Fibroblast of upper back skin (primary cell): ENCODE measurements at places on chromosomes 2 and 18.

DNA sequence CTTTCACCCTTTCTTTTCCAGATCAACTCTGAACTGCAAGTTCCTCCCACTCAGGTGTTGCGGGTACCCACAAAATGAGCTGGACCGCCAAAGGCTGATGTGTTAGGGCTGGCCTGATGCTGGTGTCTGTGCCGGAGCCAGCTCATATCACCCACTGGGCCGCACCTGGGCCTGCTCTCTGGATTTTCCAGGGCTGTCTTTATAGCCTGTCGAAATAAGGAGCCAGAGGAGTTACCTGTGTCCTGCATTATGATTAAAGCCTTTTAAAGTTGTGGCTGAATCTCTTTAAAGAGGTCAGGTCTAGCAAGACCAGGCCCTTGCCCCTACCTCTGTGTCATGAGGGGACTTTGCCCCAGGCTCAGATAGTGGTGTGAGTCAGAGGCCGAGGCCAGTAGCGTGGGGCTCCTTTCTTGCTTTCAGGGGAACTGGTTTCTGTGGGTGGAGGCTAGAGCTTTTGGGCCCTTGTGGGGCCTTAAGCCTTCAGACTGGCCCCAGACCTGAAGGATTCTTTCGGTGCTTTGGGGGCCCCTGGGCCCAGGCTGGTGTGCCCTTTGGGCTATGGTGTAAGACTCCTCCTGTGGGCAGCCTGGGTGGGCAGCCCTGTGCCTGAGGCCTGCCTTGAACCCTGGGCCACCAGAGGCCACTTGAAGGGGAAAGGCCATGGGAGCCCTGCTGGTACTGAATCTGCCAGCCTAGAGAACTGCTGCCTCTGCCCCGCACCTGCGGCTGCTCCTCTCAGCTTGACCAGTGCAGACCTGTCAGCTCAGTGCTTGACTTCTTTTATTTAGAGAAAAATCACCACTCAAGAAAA, 21.3 kb downstream of the OTOF start:
- DNase-seq: no peak

DNA sequence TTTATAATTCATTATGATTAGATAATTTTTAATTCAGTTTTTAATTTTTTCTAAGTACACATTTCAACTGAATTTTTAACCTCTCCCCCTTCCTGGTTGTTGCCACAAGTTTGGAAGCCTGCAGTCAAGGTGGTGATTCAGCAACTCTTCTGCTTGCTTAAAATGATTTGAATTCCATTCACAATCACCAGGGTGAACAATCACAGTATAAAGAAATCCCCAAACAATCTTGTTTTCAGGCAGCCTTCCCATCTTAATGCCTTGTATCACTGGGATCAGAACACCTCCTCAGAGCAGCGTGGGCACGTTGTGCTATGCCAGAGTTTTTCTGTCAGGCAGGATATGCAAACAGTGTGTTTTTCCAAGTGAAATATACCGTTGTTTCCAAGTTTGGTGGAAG, 46.7 kb upstream of the BARD1 start:
- DNase-seq: peak; percentile 26

DNA sequence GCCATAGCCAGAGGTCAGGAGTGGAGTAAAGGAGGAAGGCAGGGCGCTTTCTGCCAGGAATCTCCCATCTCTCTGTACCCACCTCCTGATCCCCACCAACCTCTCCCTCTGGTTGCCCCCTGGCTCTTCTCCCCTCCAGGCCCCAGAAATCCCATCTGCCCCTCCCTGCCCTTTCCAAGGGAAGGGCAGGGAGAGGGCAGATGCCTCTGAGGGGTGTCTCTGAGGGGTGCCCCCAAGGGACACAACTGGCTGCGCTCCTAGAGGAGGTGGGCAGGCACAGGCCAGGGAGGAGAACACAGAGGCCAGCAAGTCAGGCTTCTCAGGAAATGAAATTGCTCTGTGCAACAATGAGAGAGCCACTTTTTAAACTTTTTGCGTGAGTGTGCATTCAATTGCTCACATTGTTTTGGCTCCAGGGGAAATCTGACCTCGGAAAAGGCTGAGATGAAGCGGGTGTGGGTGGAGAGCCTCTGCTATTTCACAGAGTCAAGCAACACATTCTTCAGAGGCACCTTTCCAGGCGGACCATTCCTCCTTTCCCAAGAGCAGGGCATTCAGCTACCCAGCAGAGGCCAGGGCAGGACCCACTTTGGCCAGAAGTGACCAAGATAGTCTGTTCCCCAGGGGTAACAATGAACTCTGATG, 125.5 kb downstream of the SMAD7 start:
- DNase-seq: peak; percentile 46

GRCh38 chr18:30234755-30235154, 807.8 kb downstream of the DSC3 start:
- DNase-seq: no peak

- DNase-seq: peak; percentile 58
Observed at GRCh38 chr18:61842146-61842545, 50.7 kb downstream of the RNF152 start.

GRCh38 chr18:26519114-26519513, 29.2 kb downstream of the KCTD1 start:
- no peak for DNase-seq

DNA sequence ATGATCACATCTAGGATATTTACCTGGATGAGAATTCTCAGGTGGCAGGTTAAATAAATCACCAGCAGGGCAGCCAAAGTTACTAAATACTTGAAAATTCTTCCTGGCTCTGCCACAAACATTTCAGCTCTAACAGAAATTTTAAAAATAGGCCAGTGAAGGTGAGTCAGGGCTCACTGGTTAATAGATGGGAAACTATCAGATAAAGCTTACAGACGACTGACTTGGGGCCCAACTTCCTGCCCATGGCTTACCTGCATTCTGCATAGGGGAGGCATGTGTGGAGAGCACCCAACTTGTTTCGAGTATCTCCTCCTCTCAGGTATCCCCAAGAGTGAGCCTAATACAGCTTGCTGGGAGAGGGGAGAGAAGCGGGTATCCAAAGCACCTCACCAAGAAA, 57.8 kb downstream of the SPRED2 start:
- DNase-seq: no peak

GRCh38 chr2:202636213-202636513, 1.4 kb downstream of the FAM117B start:
- no peak for DNase-seq

DNA sequence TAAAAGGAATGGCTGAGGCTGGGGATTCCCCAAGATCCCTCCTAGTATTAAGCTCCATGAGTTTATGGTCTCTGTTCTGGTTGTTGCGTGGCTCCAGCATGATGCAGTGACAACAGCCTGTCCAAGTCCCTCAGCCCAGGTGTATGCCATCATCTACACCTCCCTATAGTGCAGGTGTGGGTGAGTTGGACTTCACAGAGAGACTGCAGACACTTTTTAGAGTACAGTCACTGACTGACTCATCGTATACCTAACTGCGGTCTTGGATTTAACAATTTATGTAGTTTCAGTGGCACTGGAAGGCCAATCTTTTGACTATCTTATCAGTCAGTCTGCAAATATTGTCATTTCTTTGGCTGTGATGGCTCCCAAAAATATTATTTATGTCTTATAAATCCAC, 415.0 kb downstream of the TMX3 start:
- DNase-seq: no peak

- no peak for DNase-seq
Observed at GRCh38 chr18:78021196-78021595, 771.5 kb downstream of the GALR1 start.

DNA sequence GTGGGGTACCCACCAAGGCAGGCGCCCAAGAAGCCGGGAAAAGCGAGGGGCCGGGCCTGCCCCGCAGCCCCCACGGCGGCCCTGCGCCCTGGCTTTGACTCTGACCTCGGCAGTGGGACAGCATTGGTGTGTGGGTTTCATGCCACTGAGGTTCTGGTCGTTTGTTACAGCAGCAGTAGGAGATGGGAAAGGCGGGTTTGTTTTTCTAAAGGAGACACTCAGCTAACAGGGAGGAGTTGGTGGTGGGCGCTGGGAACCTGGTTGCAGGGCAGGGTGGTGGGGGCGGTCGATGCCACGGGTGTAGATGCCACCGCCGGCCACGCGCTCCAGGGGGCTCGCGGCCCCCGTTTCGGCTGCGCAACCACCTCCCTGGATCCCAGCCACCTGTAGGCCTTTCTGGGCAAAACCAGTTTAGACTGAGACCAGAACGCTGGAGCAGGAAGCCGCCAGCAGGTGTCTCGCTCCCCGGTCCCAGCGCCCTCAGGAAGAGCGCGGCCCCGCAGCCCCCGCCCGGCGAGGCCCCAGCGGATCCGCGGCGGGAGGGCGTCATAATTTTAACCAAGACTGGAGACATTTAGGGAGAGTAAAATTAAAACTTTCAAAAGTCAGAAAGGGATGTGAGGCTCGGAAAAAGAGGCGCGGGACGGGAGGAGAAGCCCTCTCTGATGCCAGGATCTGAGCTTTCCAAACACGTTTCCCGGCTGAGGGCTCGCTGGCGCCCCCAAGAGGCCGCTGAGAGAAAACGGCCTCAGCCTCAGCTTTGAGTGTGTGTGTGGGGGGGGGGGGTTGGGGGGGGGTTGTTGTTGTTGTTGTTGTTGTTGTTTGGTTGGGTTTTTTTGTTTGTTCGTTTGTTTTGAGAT, 17.4 kb downstream of the CIDEA start:
- peak; percentile 78 for DNase-seq

DNA sequence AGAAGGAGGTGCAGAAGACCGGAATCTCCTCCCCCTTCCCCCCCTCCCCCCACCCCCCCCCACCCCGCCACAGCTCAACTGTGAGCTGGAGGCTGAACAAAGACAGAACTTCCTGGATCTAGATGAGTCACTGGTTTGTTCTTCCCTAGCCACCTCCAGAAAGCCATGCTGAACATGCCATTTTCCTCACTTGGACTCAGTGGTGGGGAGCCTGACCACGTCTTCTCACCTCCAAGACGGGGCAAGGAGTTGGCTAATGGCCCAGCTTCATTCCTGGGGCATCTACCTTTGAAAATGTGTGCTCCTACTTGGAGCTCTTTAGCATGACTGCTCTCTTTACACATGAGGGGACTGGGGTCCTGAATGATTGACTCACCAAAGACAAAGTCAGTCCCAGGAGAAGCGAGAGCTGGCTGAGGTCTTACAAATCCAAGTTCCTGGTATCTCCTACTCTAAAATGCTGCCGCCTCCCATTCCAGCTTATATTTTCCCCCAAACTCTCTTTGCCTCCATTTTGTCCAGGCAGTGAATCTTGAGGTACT, 22.6 kb upstream of the FZD5 start:
- DNase-seq: peak; percentile 78

GRCh38 chr18:136433-136832, 21.9 kb upstream of the USP14 start:
- no peak for DNase-seq

DNA sequence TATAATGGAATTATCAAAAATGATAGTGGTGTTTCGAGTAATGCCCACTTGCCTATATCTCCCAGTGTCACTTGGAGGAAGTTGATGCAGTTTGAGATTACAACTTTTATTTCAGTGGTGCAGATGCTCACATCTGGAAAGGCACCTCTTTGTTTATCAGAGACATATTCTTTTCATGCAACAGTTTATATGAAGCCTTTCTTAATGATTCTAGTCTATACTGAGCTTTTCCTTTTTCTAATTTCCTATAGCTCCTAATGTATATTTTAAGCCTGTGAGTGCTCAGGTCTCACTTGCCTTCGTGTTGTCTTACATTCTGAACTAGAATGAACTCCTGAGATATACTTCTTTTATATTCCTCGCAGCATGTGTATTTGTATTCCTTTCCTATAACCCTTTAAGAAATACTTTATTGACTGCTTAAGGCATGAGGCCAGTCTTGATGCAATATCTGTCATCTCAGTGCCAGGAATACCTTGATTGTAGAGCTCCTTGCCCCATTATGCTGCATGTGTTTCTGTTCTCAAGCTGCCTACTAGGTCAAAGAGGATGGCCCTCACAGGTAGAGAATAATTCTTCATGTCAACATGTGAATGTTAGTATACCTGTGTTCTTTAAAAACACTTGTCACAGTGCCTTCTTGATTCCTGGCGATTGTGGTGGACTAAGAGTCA, 52.6 kb downstream of the VRK2 start:
- DNase-seq: no peak

- DNase-seq: no peak
Observed at GRCh38 chr2:203432811-203433210, 102.3 kb downstream of the RAPH1 start.

DNA sequence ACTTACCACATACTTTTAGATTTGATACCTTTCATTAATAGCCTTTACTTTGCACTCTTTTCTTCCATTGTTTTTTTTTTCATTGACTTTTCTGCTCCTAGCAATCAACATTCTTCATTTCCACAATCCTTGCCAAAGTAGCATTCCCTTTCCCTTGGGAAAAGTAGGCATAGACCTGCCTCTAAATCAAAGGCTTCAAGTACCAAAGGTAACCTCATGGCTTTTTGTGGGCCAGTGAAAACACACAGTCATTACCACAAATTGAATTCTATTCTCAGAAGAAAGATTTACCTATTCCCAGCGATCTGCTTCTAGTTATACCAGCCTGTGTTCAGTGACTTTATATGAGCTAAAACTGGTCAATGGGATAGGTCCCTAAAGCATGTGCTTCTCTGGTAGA, 109.2 kb downstream of the SOCS6 start:
- DNase-seq: no peak

DNA sequence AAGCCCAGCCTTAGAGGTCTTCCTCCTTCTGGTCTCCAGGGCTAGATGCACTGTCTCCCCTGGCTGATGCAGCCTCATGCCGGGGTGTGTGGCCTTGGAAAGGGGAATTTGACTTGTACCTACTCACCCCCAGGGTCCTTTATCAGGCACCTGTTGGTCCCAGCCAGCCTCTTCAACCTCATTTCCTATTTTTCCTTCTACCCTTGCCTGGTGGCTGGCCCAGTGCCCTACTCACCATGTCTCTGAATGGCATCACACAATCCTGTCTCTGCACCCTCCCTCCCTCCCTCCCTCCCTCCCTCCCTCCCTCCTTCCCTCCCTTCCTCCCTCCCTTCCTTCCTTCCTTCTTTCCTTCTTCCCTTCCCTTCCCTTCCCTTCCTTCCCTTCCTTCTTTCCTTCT, 17.1 kb upstream of the ST3GAL5 start:
- DNase-seq: no peak

GRCh38 chr2:204282525-204282924, 262.8 kb upstream of the PARD3B start:
- DNase-seq: peak; percentile 1

DNA sequence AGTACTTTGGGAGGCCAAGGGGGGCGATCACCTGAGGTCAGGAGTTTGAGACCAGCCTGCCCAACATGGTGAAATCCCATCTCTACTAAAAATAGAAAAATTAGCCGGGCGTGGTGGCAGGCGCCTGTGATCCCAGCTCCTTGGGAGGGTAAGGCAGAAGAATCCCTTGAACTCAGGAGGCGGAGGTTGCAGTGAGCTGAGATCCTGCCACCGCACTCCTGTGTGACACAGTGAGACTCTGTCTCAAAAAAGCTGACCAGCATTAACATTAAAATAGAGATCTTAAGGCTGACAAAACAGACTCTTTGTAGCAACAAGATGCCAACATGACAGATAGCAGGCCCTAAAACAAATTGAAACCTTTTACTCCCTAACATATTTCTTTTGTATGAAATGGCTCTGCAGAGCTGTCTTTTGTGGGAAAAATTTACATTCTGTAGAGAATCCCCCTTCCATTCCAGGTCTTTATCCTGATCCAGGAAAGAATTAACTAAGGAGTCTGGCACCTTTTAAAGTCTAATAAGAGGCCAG, 213.9 kb downstream of the RAB3GAP1 start:
- DNase-seq: no peak
